ENCODE measurements at places on chromosomes 12 and 14.

DNA sequence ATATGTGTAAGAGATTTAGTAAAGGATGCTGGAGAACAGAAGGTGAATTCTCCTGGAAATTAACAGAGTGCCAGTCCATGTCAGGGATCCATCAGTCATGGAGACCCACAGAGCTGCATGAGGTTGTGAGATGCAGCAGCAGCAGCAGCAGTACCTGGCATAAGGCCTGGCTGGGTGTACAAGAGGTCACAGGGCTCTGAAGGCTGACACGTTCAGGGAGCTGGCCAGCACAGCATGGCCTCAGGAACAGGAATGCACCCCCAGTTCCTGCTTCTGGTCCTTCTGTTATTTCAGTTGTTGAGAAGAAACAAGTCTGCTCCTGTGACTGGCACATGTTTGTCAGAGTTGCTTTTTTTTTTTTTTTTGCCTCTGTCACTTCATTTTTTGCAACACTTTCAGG, 210.8 kb downstream of the CNTN1 start:
- DNase-seq = no peak

DNA sequence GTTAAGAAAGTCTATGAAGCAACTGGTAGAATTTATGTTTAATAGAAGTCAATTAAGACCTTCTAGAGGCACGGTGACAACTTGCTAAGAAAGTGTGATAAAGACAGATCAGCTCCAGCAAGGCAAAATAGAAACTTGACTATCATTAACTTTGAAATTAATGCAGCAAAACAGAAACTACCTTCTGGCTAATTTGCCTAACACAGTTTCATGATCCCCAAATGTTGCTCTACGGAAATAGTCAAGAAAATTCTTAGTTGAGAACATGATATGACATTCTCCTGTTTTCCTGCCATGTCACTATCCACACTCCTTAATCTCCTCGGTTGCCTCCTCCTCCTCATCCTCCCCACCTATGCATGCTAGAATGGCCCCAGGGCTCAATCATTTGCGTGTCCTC, 4.2 kb downstream of the DENND5B start:
- no peak for DNase-seq

- peak; percentile 2 for DNase-seq
Measured at GRCh38 chr14:64060648-64061096, 207.9 kb downstream of the SYNE2 start.

DNA sequence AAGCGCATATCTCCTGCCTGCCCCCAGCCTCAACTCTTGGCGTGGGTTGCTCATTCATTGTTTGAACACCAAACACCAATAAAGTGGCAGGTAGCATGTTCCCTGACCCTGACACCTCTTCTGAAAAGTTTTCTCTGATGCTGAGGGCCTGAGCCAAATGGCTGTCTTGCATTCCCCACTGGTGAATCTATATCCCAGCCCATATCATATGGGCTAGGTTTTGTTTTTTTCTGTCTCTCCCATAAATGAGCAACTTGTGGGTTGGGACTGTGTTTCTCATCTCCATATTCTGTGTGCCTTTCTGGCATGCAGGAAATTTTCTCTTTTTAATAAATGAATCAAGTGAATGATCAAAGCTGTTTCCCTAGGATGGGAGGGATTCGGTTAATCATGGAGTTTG, 5.0 kb downstream of the MYO1A start:
- DNase-seq = no peak

DNA sequence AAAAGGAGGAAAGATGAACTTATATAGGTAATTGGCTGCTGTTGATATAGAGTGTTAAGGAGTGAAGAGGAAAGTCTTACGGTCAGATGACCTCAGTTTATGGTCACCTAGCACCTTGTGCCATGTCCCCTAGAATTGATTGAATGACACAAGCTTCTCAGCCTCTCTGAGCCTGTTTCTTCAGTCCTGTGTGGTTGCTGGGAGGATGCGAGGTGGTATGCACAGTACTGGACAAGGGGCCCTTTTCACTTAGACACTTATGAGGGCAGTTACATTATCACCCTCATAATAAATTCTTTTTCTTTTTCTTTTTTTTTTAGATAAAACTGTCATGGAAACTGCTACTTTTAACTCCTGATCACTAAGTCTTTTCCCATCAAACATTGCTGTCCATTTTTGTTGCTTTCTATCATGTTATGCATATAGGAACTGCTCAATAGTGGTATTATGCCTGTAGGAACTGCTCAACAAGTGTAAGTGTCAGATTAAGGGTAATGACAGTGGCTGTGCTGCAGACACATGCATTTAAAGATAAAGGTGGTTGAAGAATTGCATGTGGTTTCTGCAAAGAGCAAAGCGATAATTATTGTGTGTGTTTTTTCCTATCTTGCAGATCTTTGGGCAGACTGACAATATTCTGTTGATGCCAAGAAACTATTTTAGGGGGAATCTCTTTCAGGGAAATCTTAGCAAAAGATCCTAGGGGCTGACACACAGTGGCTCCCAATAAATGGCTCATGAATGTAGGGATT, 11.6 kb downstream of the ANO6 start:
- DNase-seq = no peak

GRCh38 chr14:48575772-48576171, 900.4 kb upstream of the MDGA2 start:
- DNase-seq = no peak

- DNase-seq = no peak
Measured at GRCh38 chr12:112665958-112666357, 125.6 kb upstream of the RPH3A start.

DNA sequence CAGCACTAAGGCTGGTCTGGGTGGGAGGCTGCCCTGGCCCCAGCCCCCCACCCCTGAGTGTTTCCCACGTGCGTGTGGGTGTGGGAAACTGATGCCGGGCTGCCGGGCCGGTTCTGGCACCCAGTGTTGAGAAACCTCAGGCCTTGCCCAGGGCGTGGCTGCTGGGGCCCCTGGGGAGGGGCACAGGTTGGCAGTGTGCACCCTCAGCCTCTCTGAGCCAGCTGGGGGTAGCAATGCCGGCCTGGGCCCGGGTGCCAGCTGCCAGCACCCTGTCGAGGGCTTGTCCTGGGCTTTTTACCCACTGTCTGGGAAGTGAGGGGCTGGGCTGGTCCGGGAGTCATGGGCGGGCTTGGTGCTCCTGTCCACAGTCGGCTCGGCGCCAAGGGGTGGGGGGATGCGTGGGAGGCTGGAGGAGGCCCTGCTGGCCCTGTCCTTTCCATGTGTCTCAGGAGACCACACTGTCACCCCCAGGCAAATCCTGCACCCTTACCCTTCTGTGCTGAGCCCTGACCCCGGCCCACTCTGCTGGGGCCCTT, 15.7 kb downstream of the ASPG start:
- no peak for DNase-seq

- no peak for DNase-seq
Measured at GRCh38 chr14:63204407-63205043, at the start of gene RHOJ. Gene RHOJ (plus strand): TSS chr14:63204443. CDS start chr14:63204870, 427 bp downstream.

GRCh38 chr12:98730412-98730811, 85.3 kb downstream of the APAF1 start:
- no peak for DNase-seq

DNA sequence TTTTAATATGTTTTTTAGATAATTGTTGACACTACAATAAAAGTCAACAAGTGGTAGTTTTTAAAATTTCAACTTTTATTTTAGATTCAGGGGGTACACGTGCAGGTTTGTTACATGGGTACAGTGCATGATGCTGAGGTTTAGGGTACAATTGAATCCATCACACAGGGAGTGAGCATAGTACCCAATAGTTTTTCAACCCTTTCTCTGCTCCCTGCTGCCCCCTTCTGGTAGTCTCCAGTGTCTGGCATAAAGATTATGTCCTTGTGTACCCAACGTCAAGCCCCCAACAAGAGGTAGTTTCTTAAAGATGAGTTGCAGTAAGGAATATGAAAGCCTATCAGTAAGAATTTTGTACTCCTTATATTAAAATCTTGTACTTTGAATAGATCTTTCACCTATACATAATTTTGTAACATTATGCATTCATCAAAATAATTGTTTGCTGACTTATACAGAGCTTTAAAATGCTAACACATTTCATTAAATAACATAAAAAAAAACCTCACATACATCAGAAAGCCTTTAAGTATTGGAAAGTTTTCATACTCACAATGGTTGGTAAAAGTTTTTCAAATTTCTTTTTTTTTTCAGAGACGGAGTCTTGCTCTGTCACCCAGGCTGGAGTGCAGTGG, 5.4 kb upstream of the RALGAPA1 start:
- peak; percentile 76 for DNase-seq

DNA sequence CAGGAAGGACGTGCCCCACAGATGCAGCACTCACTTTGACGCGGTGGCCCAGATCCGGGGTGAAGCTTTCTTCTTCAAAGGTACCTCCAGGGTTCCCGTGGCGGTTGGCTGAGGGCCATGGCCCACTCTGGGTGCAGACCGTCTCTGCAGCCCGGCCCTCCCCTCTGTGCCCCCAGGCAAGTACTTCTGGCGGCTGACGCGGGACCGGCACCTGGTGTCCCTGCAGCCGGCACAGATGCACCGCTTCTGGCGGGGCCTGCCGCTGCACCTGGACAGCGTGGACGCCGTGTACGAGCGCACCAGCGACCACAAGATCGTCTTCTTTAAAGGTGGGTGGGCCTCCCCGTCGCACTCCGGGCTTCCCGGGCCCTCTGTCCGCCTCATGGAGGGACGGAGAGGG, 16.9 kb downstream of the MMP17 start:
- no peak for DNase-seq

DNA sequence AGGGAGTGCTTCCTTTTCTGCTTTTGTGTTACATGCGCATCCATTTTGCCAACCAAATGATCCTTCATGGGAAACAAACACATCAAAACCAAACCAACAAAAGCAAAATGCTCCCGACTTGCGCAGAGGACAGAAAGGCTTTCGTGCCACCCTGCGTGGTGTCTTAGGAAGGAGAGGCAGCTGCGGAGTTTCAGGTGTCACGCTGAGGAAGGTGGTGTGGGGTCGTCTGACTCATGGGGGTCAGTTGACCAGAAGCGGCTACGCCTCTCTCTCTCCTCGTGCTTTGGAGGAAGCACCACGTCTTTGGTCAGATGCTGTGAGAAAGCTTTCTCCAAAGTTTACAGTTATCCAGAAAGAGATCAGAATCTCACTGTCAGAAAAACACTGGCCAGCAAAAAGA, 7.9 kb downstream of the EMP1 start:
- no peak for DNase-seq

GRCh38 chr12:54166567-54167499, 22.0 kb downstream of the SMUG1 start:
- no peak for DNase-seq

GRCh38 chr12:111596985-111597830, 1.9 kb downstream of the ATXN2 start:
- no peak for DNase-seq

- no peak for DNase-seq
Measured at GRCh38 chr14:89340200-89341181, 76.5 kb downstream of the FOXN3 start.

DNA sequence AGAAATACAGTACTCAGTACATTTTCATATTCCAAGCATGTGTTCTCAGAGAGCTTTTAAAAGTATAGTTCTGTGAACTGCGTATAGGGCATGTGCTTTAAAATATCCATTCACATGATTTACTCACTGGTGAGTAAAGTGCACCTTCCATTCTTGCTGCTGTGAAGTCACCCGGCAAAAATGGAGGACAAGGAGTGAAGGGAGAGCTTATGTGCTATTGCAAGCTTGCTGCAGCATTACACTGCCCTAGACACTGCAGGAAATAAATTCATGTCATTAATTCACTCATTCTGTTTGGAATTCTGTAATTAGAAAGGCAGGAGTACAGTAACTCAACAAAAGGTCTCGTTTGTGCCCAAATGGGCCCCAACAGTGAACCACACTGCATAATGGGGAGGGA, 347.8 kb downstream of the PRKD1 start:
- no peak for DNase-seq

- DNase-seq = no peak
Measured at GRCh38 chr12:87413784-87414183, 615.4 kb downstream of the C12orf50 start.

DNA sequence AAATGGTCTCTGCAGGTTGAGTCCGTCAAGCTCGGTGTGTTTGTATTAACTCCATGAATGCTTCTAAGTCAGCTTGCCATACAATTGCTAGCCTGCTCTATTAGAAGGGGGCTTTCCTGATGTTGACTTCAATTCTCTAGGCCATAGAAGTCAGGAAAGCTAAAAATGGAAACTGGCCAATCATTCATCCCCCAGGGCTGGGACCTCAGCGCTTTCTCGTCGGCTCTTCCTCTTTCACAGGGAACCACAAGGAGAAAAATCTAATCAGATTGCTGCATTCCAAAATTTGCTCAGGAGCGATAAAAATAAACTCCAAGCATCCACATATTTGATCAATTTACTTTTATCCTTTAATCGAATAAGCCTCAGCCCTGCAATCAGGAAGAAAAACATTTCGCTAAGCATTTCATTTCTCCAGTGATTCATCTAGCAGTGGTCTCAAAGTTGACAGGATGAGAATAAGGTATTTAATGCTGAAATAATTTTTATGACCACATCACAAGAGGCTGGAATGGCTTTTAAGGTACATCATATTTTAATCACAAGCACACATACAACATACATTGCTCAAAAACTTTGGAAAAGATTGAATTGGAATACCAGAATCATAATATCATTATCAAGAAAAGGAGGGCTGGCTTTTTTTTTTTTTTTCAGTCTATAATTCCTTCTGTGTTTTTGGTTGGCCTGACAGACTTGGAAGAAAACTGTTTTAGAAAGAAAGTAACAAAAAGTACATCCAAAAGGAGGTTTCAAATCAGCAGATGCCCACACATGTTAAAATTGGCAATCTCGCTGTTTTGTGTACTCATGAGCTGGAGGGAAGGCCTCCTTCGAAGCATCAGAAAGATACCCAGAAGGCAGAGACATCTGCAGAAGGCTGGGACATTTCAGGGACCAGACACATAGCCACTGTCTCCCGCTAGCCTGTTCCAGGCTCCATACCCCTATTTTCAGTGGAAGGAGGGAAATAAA, 316.3 kb downstream of the NUAK1 start:
- DNase-seq = no peak

DNA sequence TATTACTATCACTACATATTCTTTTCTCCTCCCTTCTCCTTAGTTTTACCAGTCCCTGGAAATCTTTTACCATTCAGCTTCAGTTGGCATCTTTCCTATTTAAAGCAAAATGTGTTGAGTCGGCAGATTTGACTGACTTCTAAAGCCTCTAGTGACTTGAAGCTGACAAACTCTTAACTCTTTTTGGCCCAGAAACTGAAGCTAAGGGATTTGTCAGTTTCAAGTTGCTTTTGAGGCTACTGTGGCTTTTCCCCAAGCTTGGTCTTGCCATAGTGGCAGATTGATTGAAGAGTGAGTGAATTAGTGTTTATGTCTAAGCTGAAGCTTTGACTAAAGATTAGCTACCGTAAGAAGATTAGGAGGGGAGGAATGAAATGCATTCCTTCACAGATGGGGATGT, 104.0 kb downstream of the ETNK1 start:
- DNase-seq = no peak

- no peak for DNase-seq
Measured at GRCh38 chr14:24032727-24033418, 18.9 kb upstream of the CARMIL3 start.

- DNase-seq = no peak
Measured at GRCh38 chr14:51079489-51079888, 15.4 kb downstream of the TRIM9 start.

DNA sequence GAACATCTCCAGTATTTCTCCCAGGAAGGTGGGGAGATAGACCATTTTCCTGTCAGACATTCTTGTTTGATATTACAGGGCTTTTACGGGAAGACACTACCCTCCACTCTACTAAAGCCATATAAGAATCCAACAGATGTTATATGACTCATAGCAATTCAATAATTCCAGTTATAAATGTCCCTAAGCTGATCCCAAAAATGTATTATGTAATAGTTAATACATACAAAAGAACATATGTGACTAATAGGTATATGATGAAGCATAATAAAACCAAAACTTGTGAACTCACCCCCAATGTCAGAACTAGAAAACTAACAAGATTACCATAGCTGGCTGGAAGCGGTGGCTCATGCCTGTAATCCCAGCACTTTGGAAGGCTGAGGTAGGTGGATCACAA, 84.2 kb downstream of the EFCAB11 start:
- no peak for DNase-seq
